ENCODE measurements at places on chromosomes 6 and 20. TPM values are rescaled to one million over a fixed set of nuclear protein-coding genes. Genes with fewer than 3 reads are reported as not detected.

Gene ADTRP
- 0.49 TPM for polyA plus RNA-seq

Gene MMS22L
- 6.0 TPM for polyA plus RNA-seq

Gene NOTCH4
- 25.1 TPM for polyA plus RNA-seq

Gene SLCO4A1
- polyA plus RNA-seq: 0.26 TPM

GRCh38 chr20:43949248-43949647 lies 34.6 kb downstream of the TOX2 start:
- no peak for DNase-seq

- DNase-seq: no peak
These were observed 164.3 kb upstream of the OGFRL1 start for GRCh38 chr6:71124340-71124739.

- peak; percentile 10 for DNase-seq
These were observed 120.5 kb upstream of the CHD6 start for GRCh38 chr20:41738604-41739206.

GRCh38 chr6:31799781-31800180 lies 4.2 kb upstream of the VARS1 start:
- DNase-seq: peak; percentile 34

GRCh38 chr20:48801197-48801596 lies 26.6 kb downstream of the PREX1 start:
- no peak for DNase-seq

GRCh38 chr20:49602345-49603208 lies 34.6 kb upstream of the PTGIS start:
- no peak for DNase-seq

DNA sequence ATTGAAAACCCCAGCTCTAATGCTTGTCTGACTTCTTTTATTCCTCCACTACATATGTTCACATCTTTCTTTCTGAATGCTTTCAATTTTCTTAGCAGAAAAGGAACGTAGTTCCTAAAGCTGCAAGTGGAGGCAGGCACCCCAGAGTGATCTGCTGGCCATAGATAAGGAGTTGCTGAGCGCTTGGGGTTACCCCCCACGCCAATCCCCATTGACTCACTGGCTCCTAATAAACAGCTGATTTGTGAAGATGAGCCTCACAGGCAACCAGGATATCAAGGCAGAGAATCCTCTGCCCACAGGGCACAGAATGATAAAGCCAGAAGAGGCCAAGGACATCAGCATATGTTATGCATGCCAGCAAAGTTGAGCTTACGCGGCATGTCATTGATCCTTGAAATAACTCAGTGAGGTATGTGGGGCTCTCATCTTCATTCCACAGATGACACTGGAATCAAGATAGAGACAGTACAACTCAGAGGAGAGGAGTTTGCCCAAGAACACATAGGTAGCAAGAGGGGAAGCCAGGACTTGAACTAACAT lies 129.1 kb upstream of the PTPRT start:
- no peak for DNase-seq

- DNase-seq: no peak
These were observed 129.1 kb downstream of the IMPG1 start for GRCh38 chr6:75943381-75943780.

GRCh38 chr6:124825564-124825963 lies 136.7 kb upstream of the RNF217 start:
- no peak for DNase-seq

- peak; percentile 25 for DNase-seq
These were observed 10.9 kb upstream of the ANKEF1 start for GRCh38 chr20:10023911-10024310.

GRCh38 chr6:38638941-38639497 lies 710 bp downstream of the BTBD9 start:
- DNase-seq: no peak

DNA sequence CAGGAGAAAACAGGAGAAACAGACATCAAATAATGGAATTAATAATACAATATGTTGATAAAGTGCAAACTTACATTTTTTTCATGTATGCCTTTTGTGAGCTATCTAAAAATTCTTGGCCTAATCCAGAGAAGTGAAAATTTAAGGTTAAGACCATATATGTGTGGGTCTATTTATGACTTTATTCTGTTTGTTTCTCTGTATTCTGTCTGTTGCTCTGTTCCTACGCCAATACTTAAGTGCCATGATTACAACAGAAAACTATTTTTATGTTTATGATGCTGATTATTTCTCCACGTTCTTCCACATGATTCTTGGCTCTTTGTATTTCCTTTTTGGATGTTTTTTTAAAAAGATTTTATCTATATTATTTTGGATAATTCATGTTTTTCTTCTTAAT lies 109.6 kb upstream of the MAP3K4 start:
- no peak for DNase-seq

- DNase-seq: no peak
These were observed 36.8 kb upstream of the BCAS1 start for GRCh38 chr20:54107181-54107580.

DNA sequence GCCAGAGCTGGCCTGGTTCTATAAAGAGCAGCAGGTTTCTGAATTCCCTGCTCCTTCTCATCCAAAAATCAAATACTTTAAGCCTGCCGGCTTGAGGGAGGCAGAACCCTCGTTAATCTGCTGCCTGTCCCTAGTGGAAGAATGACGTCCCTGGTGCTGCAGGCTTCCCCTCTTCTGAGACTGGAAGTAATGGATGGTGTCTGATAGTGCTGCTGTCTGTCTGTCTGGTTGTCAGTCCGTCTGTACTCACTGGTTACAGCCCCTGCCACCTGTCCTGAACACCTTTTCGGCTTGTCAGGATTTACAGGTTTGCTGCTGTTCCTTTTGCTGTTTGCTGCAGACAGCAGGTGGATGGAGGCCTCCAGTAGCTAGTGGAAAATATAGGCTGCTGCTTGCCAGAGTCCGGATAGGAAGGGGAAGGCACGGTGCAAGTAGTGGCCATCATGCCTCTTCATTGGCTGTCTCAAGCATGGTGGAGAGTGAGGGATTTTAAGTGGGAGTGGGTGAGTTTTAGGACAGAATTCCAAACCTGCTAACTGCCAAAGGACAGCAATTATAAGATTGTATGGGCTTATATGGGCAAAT lies 2.5 kb downstream of the RIMS1 start:
- no peak for DNase-seq

DNA sequence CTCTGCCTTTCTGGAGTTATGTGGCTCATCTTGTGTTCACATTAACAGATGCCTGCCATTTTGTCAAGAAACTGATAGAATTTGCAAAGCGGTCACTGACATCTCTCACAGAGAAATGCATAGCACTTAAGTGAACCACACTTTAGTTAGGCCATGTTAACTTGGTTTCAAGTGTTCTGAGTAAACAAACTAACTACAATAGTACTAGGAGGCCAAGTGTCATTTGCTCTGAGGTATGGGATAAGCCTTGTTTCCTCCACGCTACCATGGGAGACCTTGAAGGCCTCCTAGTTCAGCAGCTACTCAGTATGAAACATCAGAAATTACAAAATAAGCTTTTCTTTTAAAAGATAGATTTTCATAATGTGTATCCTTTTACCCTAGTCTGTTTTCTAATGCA lies 143.5 kb upstream of the MARCKS start:
- no peak for DNase-seq

GRCh38 chr20:37837924-37838323 lies 65.0 kb upstream of the VSTM2L start:
- DNase-seq: no peak
